Astrocyte (in vitro differentiated cells and primary cell): ENCODE measurements at places on chromosomes 12 and 14.

GRCh38 chr12:107844312-107844921 lies 69.9 kb downstream of the ASCL4 start:
- peaks cover 40% of the 10 kb centered on the region for H3K27me3 ChIP-seq
- peak overlapping the region; percentile 37 for H3K4me3 ChIP-seq
- H3K4me1 ChIP-seq, result no peaks in the 10 kb centered on the region
- no peak overlapping the region for H3K27ac ChIP-seq
- DNase-seq, result no peak

DNA sequence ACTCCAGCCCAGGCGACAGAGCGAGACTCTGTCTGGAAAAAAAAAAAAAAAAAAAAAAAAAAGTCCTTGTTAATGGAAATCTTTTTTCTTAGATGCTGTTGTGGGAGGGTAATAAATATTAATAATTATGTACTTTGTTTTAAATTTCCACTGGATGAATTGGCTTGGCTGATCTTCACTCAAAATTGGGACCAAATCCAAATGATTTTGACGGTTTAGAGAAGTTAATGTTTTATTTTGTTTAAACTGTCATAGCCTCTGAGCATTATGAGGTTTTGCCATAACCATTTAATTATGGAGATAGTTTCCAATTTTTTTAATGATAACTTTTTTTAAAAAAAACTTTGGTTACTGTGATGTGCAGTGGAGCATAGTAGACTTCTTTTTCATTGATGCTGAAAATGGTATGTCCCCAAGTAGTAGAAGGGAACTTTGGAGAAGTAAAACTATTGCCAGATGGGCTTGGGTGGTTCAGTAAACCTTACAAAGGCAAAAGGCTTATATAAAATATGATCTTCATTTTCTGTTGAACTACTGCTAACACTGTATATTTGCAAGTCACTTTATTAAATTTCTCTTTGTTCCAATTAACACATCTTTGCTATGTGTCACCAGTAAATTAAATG lies 3.9 kb upstream of the PMCH start:
- DNase-seq, result no peak
- H3K27ac ChIP-seq, result no peak overlapping the region
- no peaks in the 10 kb centered on the region for H3K36me3 ChIP-seq
- H3K4me3 ChIP-seq, result no peak overlapping the region
- no peaks in the 10 kb centered on the region for H3K27me3 ChIP-seq

DNA sequence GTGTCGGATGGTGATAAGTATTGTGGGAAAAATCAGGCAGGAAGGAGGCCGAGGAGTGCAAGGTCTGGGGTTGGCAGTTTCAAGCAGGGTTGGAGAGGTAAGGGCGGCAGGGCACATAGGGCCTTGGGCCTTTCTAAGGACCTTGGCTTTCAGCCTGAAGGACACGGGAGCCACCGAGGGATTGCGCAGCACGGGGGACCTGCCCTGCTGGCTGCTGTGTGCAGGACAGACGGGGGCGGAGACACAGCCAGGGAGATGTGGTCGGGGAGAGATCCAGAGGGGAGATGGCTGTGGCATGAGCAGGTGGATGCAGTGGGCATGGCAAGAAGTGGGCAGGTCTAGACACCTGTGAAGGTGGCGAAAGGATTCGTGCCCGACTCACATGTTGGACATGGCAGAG lies 14.7 kb downstream of the OTUB2 start:
- peaks cover under 1% of the 10 kb centered on the region for H3K36me3 ChIP-seq
- no peak for DNase-seq
- no peak overlapping the region for H3K4me3 ChIP-seq
- no peak overlapping the region for H3K27ac ChIP-seq
- H3K27me3 ChIP-seq, result no peaks in the 10 kb centered on the region
- H3K4me1 ChIP-seq, result peaks cover 5% of the 10 kb centered on the region

GRCh38 chr12:120013659-120014380 lies 24.8 kb downstream of the BICDL1 start:
- no peak for DNase-seq
- no peaks in the 10 kb centered on the region for H3K27me3 ChIP-seq
- H3K4me1 ChIP-seq, result no peaks in the 10 kb centered on the region
- H3K4me3 ChIP-seq, result no peak overlapping the region
- H3K36me3 ChIP-seq, result no peaks in the 10 kb centered on the region

DNA sequence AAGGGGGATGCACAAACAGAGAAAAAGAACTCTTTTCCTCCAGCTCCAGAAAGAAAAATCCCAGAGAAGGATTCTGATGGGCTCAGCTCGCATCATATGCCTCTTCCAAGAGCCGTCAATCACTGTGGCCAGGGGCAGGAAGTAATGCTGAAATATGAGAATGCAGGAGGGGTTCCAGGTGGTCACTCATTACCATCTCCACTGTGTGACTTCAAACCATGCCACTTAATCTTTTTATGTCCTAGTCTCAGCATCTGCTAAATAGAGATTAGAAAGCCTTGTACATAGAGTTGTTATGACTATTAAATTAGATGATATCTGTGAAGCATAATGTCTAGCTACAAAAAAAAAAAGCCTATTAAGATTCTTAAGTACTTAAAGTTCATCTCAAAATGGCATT lies 65.6 kb upstream of the FICD start:
- H3K4me3 ChIP-seq, result no peak overlapping the region
- no peak for DNase-seq
- no peaks in the 10 kb centered on the region for H3K36me3 ChIP-seq

DNA sequence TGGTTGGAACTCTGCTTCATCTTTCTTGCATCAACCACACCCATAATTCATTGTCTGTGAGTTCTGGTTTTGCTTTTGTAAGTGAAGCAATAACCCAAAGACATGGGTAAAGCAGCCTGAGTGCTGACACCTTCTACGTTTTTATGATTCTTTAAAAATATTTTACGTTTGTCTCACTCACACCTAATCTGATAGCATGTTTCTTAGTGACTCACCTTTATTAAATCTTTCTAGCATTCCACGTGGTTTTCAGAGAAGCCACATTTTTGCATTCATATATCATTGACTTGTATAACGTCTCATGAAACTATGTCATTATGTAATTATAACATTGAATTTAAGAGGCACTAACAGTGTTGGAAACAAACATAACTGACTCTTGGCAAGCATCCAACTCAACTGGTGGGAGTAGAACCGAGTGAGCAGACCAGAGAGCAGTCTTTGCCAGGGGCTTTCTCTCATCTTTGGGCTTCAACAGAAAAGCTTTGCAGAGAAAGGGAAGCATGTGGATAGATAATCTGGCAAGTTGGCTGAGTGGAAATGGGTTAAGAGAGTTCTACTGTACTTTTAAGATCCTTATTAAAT lies 118.8 kb downstream of the TPH2 start:
- no peaks in the 10 kb centered on the region for H3K36me3 ChIP-seq
- H3K4me3 ChIP-seq, result no peak overlapping the region
- H3K4me1 ChIP-seq, result no peaks in the 10 kb centered on the region
- H3K27ac ChIP-seq, result no peak overlapping the region
- DNase-seq, result peak; percentile 50

DNA sequence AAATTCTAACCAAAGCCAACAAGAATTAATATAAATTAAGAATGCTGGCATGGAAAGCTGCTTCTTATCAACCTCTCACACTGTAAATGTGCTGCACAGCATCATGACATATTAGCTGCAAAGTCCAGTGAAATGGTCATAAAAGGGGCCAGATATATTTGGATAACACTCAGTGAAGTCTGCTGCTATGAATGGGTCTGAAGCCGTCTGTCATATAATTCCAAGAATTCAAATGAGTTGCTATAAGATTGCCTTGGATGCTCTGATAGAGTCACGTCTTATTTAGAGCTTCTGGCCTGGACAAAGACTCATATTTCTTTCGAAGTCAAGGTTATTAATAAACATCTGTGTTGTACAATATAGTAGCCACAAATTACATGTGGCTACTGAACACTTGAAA lies 54.3 kb upstream of the OVCH1 start:
- no peaks in the 10 kb centered on the region for H3K27me3 ChIP-seq
- no peaks in the 10 kb centered on the region for H3K4me1 ChIP-seq
- H3K27ac ChIP-seq, result no peak overlapping the region
- no peaks in the 10 kb centered on the region for H3K36me3 ChIP-seq
- no peak for DNase-seq

- no peak overlapping the region for H3K27ac ChIP-seq
- H3K4me1 ChIP-seq, result peaks cover 25% of the 10 kb centered on the region
- H3K27me3 ChIP-seq, result peaks cover 3% of the 10 kb centered on the region
- DNase-seq, result peak; percentile 41
These were observed 9.5 kb downstream of the BDKRB1 start for GRCh38 chr14:96265383-96266095.

DNA sequence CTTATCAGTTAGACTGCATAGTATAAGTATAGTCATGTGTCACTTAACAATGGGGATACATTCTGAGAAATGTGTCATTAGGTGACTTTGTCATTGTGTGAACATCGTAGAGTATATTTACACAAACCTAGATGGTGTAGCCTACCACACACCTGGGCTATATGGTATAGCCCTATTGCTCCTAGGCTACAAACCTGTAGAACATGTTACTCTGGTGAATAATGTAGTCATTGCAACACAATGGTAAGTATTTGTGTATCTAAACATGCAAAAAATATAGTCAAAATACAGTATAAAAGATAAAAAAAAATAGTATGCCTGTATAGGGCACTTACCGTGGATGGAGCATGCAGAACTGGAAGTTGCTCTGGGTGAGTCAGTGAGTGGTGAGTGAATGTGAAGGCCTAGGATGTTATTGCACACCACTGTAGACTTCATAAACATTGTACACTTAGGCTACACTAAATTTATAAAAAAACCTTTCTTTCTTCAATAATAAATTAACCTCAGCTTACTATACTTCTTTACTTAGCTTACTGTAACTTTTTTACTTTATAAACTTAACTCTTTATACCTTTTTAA lies 40.3 kb upstream of the ANKS1B start:
- no peak overlapping the region for H3K27ac ChIP-seq
- no peaks in the 10 kb centered on the region for H3K27me3 ChIP-seq
- no peak for DNase-seq
- H3K4me1 ChIP-seq, result no peaks in the 10 kb centered on the region
- H3K4me3 ChIP-seq, result no peak overlapping the region

- peaks cover 32% of the 10 kb centered on the region for H3K4me1 ChIP-seq
- peak within 1 kb of the TSS; percentile 86 for H3K27ac ChIP-seq
- H3K27me3 ChIP-seq, result no peaks in the 10 kb centered on the region
- DNase-seq, result peak; percentile 79
- peaks cover 50% of the 10 kb centered on the region for H3K36me3 ChIP-seq
- H3K4me3 ChIP-seq, result peak within 1 kb of the TSS; percentile 78
These were observed at the start of gene GCN1 for GRCh38 chr12:120194534-120195395. TSS of gene GCN1 (minus strand) at chr12:120194715. CDS start at chr12:120194697, 18 bp downstream.

- no peaks in the 10 kb centered on the region for H3K36me3 ChIP-seq
- H3K27ac ChIP-seq, result no peak overlapping the region
- no peak overlapping the region for H3K4me3 ChIP-seq
- no peaks in the 10 kb centered on the region for H3K27me3 ChIP-seq
These were observed 106.6 kb upstream of the NOS1 start for GRCh38 chr12:117468016-117468415.

DNA sequence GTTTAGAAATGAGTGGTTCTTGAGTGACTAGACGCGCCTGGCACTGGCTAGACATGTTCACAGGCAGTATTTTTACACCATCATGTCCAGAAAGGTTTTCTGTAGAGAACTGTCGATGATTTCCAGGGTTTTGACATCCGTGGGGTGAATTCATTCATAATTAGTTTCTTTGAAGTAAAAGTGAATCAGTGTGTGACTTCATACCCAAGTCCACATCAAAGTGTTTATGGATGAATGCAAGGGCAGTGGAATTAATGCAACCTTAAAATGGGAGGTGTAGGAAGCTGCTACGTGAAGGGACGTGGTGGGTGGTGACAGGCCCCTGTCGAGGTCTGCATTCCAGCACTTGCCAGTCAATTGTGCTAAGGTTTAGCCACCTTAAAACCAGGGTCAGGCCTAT lies 38.4 kb upstream of the ELK3 start:
- H3K27me3 ChIP-seq, result no peaks in the 10 kb centered on the region
- H3K36me3 ChIP-seq, result no peaks in the 10 kb centered on the region
- H3K4me1 ChIP-seq, result no peaks in the 10 kb centered on the region
- H3K4me3 ChIP-seq, result no peak overlapping the region
- no peak overlapping the region for H3K27ac ChIP-seq

- no peaks in the 10 kb centered on the region for H3K27me3 ChIP-seq
- H3K4me1 ChIP-seq, result no peaks in the 10 kb centered on the region
- peaks cover 31% of the 10 kb centered on the region for H3K36me3 ChIP-seq
- no peak for DNase-seq
- H3K4me3 ChIP-seq, result no peak overlapping the region
These were observed 65.1 kb downstream of the KTN1 start for GRCh38 chr14:55645145-55645544.
